ENCODE measurements at places on chromosomes 5 and 9.
A peak's percentile ranks its signal among the peaks of the same experiment; 100 is the strongest.

DNA sequence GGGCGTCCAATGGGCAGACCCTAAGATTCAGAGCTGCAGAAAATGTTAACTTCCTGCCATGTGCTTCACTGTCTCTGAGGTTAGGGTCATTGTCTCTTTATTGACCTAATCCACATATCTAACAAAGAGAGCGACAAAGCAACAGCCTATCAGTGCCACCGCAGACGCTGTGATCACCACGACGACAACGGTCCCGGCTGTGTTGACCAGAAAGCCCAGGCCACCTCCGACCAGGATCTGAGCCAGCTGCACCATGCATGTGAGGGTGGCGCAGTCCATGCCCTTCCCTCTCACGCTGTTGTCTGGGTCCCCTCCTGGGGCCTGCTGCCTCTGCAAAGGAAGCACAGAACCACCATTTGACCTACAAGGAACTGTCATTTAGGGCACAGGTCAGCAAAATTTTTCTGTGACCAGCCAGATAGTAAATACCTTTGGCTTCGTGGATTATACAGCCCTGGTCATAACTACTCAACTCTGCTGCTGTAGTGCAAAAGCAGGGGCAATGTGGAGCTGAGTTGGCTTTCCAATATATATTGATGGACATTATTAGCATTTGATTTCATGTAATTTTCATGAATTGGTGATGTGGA is 8.5 kb downstream of the RXFP3 start:
- no peak for DNase-seq

- DNase-seq: no peak
Observed at GRCh38 chr9:87469793-87470465, 27.7 kb upstream of the DAPK1 start.

GRCh38 chr9:37187713-37188439 is 67.5 kb downstream of the ZCCHC7 start:
- DNase-seq: no peak

DNA sequence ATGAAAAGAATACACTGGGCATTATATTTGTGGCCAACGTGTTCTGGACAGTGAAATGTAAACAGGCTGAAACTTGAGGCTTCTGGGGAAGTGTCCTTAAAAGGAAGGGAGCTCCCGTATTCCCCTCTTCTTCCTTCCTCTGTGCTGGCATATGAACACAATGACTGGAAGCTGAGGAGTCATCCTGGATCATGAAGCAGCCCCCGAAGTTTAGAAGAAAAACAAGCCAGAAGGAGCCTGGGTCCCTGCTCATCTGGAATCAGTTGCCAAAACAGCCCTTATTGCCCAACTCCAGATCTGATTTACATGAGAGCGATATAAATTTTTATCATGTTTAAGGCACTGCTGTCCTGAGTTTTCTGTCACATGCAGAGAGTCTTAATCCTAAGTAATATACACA is 65.4 kb upstream of the SLC1A1 start:
- DNase-seq: no peak

- DNase-seq: no peak
Observed at GRCh38 chr9:85900504-85901201, 40.3 kb upstream of the NAA35 start.

DNA sequence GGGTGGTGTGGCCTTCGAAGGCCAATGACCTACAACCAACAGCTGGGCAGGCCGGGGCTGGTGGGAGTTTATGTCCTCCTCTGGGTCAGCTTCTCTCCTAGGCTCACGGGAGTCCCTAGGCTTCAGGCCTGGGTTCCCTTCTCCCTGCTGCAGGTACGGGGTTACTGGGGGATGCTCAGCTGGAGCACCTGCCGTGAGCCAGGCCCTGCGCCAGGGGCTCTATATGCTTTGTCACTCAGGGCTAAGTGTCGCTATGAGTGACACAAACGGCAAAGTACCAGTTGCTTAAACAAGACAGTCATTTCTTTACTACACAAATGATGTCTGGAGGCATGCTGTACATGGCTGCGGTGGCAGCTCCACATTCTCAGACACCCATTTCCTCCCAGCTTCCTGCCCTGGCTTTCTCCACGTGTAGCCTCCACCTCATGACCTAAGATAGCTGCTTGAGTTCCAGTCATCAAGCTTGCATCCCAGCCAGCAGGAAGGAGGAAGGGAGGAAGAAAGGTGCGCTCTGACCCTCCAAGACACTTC is 22.5 kb upstream of the NINJ1 start:
- DNase-seq: no peak

DNA sequence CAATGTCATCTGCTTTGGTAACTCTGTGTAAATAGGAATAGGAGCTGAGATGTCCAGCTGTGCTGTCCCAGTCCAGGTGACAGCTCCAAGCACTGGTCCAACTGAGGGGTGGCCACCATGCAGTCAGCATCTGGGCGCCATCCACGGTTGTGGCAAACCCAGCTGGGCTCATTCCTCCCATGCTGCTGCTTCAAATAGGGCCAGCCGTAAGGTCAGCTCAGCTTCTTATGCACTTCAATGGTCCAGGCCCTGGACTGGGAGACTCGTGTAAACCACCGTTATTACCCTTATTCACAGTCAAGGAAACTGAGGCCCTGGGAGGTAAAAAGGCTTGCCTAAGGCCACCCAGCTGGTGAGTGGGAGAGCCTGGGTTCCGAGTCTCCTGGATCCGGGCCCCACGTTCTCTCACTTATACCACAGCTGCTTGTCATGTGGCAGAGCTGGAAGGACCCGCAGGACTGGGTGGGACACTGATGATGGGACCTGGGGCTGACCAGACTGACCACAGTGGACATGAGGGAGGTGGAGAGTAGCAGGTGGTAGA is 38.7 kb upstream of the ANGPTL2 start:
- no peak for DNase-seq

DNA sequence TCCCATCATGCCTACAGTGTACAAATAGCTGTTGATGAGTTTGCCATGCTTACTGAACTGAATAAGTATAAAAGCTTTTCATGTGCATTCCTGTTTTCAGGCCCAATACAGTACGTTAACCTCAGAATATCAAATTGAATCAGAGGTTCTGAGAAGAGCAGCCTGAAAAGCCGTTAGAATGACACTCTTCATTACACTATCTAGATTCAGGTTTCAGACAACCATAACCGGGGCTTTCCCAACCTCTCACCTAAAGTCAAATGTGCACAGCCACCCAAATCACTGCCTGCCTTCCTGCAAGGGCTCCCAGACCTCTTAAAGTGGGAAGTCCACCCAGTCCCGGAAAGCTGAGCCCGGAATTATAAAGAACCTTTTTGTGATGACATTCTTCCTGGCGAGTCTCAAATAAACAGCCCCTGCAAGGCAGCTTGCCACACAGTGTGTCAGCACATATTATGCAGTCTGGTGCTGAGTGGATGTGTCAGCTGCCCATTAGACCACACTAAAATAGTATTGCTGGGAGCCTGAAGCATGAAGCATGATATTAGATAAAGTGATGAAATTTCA is 245.8 kb downstream of the TLE4 start:
- no peak for DNase-seq

GRCh38 chr5:40594811-40595210 is 84.9 kb upstream of the PTGER4 start:
- no peak for DNase-seq

DNA sequence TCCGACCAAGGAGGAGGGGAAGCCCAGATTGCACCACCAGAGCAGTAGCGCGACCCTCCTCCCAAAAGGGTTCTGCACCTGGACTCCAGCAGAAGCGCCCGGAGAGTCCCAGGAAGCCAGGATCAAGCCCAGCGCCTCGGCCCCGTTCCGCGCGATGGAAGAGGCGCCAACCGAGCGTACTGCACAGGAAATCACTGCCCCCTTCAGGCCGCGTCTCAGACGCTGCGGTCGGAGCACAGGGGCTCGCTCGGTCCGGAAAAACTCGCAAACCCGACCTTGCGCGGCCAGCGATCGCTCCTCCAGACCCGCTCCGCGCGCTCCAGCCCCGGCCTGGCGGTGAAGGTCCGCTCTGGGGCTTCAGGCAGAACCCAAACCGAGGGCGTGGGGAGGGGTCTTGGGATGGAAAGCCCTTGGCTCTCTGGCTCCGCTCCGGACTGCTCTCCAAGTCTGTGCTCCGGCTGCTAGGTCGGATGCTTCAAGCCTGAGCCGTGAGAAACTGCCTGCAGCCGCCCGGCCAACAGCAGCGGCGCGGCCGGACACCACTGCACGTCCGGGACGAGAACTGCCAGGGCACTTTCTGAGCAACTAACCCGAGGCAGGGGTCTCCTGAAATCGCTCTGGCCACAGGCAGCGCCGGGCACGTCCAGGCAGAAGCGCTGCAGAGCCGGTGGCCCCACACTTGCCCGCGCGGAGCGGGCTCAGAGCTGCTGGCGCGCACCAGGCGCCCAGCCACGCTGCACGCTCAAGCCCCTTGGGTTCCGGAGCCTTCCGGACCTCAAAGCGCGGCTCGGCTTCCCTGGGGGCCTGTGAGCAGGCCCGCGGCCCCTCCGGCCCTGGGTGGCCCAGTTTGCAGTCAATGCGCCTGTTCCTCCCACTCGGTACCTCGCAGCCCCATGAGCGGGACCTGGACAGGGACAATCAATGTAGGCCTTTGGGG is 1.3 kb downstream of the GABBR2 start:
- DNase-seq: peak; percentile 76

DNA sequence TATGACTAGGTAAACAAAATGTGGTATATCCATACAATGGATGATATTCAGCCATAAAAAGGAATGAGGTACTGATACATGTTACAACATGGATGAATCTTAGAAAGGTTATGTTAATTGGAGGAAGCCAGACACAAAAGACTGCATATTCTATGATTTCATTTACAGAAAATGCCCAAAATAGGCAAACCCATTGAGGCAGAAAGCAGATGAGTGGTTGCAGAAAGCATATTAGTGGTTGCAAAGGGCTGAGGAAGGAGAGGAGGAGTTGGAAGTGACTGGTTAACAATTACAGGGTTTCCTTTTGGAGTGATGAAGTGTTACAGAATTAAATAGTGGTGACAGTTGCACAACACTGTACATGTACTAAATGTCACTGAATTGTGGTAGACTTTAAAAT is 17.7 kb downstream of the PLGRKT start:
- DNase-seq: no peak

DNA sequence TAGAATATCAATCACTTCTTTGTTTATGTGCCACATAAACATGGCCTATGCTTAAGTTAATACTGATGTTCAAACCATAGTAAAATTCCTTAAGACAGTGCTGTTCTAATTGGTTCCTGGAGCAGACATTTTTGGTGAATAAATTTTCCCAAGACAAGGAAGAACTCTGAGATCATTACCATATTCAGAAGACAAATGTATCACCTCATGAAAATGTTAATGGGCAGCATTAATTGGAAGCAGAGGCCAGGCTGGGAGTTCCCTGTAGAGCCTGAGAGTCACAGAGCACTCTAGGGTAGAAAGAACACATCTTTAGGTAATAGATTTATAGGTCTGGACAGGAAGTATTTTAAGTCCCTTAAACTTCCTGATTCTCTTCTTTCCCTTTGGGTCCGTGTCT is 240.2 kb downstream of the MAN2A1 start:
- no peak for DNase-seq

DNA sequence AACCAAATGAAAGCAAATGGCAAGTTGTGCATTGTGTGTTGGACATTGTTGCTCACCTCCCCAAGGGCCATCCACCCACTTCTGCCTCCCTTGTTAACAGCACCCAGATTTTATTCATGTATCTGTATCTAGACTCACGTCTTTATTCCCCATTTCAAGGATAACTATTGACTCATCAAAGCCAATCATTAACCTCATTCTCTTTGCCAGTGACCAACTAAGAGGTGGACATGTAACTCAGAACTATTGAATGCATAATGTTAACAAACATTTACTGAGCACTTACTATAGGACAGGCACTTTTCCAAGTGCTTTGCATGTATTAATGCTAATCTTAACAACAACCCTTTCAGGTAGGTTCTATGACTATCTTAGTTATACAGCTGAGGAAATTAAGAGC is 45.2 kb upstream of the SMARCA2 start:
- DNase-seq: no peak

Data from NCI-H1092 (cell line).